Putamen (tissue), 1 donor: ENCODE measurements at places on chromosomes 1 and 21.
A peak's percentile ranks its signal among the peaks of the same experiment; 100 is the strongest.

DNA sequence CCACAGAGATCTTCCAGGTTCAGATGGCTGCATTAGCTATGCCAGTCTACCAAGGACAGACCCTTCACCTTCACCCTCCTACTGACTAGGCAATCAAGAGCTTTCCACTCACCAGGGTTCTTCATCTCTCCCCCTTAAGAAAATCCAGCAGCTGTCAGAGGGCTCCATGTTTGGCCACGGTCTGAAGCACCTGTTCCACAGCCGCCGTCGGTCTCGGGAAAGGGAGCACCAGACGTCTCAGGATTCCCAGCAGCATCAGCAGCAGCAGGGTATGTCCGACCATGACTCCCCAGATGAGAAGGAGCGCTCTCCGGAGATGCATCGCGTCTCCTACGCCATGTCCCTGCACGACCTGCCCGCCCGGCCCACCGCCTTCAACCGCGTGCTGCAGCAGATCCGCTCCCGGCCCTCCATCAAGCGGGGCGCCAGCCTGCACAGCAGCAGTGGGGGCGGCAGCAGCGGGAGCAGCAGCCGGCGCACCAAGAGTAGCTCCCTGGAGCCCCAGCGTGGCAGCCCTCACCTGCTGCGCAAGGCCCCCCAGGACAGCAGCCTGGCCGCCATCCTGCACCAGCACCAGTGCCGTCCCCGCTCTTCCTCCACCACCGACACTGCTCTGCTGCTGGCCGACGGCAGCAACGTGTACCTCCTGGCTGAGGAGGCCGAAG is 13.8 kb downstream of the TMCC2 start:
- no peak for DNase-seq

GRCh38 chr1:202835548-202836072 is 24.9 kb downstream of the PCAT6 start:
- no peak for DNase-seq

DNA sequence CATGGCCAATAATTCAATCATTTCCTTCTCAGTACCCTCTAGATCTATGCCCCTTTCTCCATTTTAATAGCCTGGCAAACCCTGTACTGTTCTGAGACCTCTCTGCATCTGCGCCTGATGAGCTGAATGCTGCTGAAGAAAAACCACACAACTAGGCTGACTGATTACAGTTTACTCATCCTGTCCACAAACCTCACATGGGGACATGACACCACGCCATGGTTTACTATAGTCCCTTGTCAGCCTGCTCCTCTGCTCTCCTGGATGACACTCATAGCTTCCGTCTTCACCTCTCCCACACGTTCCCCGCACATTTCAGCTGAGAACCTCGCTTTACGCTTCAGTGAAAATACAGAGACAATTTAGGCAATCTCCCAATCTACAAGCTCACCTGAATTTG is 59.7 kb downstream of the DESI2 start:
- DNase-seq: peak; percentile 13

DNA sequence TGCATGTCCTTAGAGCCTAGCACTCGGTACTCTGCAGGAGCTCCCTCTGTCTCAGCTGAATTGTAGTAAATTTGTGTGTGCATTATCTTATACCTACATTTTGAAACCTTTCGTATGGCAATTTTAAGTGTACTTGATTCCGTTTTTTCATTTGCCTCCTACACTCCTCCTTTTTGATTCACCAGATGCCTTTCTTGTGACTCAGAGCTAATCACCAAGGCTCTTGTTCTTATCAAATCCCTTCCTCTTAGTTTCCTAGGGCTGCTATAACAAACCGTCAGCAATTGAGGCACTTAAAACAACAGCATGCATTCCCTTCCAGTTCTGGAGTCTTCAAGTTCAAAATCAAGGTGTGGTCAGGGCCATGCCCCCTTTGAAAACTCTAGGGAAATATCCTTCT is 261.0 kb downstream of the ASTN1 start:
- peak; percentile 53 for DNase-seq

DNA sequence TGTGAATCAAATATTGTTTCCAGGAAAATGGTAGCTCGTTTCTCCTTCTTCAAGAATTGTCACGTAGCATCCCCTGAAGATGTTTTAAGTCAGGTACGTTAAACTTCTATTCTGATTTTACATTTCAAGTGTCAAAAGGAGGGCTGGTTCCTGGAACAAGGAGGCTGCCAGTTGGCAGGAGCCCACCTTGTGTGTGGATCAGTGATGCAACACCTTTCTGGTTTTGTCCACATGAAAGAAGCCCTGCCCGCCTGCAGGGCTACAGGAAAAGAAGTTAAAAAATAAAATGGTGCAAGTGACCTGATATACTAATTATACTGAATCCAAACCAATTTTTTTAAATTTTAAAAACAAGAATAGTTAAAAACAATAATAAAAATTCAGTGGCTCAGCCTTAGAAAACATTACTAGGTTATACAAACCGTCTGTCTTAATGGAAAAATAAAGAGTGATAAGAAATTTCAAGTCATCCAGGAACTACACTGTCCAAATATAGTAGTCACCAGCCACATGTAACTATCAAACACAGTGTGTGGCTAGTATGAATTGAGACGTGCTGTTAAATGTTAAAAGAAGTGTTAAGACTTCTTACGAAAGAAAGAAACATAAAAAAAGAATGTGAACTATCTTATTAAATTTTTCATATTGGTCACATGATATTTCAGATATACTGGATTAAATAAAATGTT is 123.1 kb downstream of the APP start:
- no peak for DNase-seq

DNA sequence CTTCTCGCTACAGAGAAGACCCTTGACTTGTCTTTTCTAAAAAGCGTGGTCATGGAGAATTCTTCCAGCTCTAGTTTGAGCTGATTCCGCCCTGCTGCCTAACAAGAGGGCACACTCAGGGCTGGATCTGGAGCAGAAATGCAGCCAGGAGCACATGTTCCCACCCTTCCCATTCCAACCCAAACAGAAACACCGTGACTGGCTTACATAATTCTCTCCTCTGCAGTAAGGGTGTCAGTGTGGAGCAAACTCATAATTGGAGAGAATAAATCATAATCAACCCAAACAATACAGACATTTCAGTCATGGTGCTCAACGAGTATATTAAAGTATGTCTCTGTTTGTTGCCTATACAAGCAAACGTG is 34.5 kb downstream of the CTNNBIP1 start:
- DNase-seq: peak; percentile 52

- DNase-seq: no peak
Observed at GRCh38 chr1:54253480-54253879, 53.5 kb downstream of the MRPL37 start.

DNA sequence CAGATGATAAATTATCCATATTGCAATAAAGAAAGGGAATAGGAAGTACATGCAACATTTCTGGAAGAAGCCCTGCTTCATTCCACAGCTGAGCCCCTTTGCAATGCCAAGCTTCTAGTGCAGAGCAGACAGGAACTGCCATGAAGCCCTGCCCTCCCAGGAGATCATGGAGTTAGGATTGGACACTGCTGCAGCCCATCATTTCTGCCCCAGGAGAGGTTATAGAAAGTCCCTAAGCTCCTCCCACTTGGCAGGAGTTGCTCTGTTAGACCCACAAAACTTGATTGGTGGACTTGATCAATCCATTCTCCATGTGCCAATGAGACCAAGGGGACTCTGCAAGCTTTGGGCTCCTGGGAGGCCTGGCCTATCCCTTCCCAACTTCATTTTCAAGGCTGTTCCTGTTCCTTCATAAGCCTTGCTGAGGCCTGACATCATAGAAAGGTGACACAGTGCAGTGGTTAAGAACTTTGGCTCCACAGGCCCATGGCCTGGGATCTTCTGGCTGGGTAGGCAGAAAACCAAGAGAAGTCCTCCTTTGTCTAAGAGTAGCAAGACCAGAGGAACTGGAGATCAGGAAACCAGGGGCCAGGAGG is 1.3 kb upstream of the LAPTM5 start:
- no peak for DNase-seq

GRCh38 chr21:21236996-21237395 is 238.8 kb downstream of the NCAM2 start:
- DNase-seq: no peak

DNA sequence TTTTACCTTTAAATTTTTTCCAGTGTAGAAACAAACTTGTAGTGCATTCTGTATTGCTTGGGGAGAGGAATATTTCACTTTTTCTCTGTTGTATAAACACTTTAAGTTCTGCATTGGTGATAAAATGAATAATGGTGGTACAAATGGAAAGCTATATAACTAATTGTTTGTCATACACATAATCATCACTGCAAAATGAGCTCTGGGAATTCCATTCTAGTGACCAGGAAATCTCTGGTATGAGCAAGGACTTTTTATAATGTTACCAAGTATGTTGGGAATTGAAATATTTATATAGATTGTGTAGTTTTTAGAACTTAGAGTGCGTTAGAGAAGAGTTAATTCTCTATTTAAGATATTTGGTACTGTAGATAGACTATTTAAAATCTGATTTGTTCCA is 5.0 kb upstream of the FMN2 start:
- no peak for DNase-seq
